A172 (cell line): ENCODE measurements at places on chromosomes 6 and 20.

GRCh38 chr6:125718109-125718508, 31.3 kb upstream of the HEY2 start:
- DNase-seq = no peak

DNA sequence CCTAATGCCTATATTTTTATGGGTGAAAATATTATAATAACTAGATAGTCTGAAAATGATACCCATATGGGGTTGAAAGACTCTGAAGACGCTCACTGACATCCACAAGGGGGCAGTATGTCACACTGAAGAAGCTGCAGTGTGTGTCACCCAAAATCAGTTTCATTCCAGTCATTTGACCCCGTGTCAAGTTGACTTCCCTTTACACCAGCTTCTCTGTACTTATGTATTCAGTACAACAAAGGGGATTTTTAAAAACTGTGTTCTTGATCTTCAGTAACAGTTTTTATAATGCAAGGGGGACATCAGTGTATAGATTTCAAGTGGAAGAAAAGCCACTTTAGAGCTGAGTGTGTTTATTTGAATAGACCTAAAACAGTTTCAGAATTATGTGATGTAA, 19.3 kb downstream of the FAXC start:
- DNase-seq = peak; percentile 48

- DNase-seq = no peak
Observed at GRCh38 chr20:5401277-5401875, 84.6 kb upstream of the PROKR2 start.

DNA sequence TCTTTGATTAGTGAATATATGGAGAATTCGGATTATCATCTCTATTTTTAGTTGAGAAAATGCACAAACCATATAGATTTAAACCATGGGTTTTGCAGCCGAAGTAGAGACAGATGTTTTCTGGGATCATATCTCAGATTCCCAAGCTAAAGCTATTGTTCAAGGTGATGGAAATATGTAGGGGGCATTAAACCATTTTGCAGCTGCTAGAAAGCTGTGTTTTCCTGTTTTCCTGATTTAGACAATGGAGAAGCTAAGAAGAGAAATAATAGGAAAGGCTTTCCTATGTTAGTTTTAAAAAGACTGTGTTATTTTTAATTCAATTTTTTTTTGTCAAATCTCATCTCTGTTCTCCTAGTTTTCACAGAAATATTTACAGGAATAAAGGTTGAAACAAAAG, 6.2 kb downstream of the CD93 start:
- DNase-seq = no peak

GRCh38 chr6:13813621-13814175, 659 bp downstream of the MCUR1 start:
- DNase-seq = peak; percentile 48

- DNase-seq = peak; percentile 16
Observed at GRCh38 chr20:24734139-24734538, 214.9 kb upstream of the CST7 start.

DNA sequence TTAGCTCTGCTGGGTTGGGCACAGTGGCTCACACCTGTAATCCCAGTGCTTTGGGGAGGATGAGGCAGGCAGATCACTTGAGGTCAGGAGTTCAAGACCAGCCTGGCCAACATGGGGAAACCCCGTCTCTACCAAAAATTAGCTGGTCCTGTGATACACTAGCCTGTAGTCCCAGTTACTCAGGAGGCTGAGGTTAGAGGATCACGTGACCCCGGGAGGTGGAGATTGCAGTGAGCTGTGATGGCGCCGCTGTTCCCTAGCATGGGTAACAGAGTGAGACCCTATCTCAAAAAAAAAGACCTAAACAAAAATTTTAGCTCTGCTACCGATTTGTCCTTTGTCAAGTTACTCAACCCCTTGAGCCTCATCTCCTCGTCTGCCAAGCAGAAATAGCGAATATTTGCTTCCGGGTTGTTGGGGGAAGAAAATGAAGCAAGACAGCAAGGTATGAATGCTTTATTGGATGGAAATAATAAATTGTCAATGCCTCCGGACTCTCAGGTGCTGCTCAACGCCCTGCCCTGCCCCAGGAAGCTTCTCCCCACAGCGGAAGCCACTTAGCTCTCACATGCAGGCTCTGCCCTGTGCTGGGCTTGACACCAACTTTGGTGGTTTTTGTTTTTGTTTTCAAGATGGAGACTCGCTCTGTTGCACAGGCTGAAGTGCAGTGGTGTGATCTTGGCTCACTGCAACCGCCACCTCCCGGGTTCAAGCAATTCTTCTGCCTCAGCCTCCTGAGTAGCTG, 24.9 kb upstream of the ITCH start:
- DNase-seq = no peak

- peak; percentile 75 for DNase-seq
Observed at GRCh38 chr20:45301824-45302271, 4.8 kb upstream of the RBPJL start.

GRCh38 chr20:51994751-51995417, 192.6 kb upstream of the SALL4 start:
- no peak for DNase-seq

- no peak for DNase-seq
Observed at GRCh38 chr6:17729223-17730077, 22.7 kb upstream of the NUP153 start.

DNA sequence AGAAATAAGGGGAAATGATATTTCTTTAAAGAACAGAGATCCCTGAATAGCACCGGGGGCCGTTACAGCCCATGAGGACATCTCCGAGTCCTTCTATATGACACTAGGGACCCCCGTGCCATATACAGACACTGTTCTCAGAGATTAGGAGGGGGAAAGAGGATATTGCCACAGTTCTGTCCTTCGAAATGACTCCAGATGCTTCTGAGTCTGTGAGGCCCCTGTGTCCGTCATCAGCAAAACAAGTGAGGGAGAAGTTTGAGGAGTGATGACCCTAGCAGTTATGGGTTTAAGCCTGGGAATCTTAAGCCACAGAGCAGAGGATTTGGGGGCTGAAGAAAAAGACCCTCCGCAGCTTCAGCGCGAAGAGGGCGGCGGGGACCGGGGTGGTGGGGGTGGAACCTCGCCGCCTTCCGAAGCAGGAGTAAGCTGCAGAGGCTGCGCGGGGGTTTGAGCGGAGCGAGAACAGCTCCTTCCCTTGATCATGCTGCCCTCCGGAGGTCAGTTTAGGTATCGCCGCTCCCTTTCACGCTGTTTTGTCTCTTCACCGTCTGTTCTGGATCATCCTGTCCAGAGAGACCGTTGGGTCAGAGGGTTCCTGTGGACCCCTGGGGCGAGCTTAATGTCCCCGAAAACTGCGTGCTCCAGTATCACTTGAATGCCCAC, 23.6 kb downstream of the VPS52 start:
- DNase-seq = peak; percentile 87

DNA sequence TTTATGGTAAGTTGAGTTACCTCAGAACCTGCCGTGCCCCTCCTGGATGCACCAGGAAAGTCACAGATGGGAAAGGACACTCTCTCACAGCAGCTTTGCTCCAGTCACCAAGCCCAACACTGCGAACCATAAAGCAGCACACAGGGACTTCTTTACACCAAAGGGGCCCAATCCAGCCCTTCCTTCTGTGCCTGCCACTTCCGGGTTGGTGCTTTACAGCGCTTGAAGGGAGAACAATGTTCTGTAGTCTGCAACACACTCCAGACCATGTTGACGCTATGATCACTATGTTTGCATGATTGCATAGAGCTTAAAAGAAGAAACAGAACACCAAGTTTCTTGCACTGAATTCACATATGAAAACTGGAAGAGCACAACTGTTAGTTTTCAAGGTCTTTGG, 57.1 kb downstream of the SERAC1 start:
- no peak for DNase-seq

- DNase-seq = no peak
Observed at GRCh38 chr6:99130897-99131873, 183.4 kb upstream of the FBXL4 start.
